ENCODE measurements at places on chromosomes 6 and 20.

DNA sequence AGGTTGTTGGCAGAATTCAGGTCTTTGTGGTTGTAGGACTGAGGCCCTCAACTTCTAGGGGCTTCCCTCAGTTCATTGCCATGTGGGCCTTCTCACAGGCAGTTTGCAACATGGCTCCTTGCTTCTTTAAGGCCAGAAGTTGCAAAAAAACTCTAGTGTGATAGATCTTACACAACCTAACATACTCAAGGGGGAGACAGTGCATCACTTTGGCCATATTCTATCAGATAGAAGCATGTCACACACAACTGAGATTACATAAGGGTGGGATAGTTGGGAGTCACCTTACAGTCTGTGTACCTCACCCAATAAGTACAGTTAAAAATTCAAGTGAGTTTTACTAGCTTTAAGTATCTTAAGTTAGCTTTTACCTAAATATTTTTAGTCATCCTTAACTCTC, 1.6 kb downstream of the SIRPD start:
- no peak for DNase-seq

DNA sequence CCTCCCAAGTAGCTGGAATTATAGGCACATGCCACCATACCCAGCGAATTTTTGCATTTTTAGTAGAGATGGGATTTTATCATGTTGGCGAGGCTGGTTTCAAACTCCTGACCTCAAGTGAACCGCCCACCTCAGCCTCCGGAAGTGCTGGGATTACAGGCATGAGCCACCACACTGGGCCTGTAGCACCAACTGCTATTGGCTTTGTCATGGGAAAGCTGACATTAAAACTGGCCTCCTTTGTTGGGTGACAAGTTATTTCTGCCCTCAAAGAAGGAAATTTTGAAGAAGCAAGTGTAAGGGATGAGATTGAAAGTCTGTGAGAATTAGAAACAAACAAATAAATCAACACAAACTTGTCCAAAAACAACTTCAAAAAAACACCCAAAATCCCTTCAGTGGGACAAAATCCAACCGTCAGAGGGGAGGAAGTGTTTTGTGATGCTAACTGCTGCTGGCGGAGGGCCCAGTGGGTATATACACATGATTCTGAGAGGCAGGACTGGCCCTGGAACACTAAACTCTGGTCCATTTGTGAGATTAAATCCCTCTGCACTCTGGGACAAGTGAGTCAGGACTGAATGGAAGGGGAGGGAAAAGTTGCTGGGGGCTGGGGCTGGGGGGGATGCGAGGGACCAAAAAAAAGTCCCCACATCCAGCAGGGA, 87.5 kb upstream of the NAA20 start:
- DNase-seq, result no peak

GRCh38 chr6:51467231-51467952, 620.0 kb downstream of the PKHD1 start:
- no peak for DNase-seq

GRCh38 chr6:92043777-92044176, 1375.6 kb downstream of the EPHA7 start:
- no peak for DNase-seq

GRCh38 chr6:148140772-148141557, 201.7 kb upstream of the SASH1 start:
- DNase-seq, result peak; percentile 13

DNA sequence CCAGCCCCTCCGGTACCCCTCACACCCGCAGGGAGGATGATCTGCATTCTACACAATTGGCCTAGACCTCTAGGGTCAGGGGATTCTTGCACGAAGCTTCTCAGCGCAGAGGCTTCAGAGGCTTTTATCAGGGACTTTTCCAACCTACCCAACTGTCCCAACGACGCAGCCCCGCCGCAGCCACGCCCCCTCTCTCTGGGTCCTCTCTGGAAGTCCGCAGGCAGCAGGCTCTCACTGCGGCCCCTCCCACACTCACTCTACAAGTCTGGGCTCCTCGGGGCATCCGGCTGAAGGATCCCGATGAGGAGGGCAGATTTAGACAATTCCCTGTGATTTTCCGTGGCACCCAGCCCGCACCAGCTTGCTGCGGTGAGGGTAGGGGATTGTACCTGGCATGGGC, 227.7 kb upstream of the RNF24 start:
- DNase-seq, result no peak

- no peak for DNase-seq
Measured at GRCh38 chr6:140353536-140353935, 979.1 kb upstream of the CITED2 start.

- DNase-seq, result no peak
Measured at GRCh38 chr6:115287467-115287866, 773.2 kb downstream of the FRK start.

DNA sequence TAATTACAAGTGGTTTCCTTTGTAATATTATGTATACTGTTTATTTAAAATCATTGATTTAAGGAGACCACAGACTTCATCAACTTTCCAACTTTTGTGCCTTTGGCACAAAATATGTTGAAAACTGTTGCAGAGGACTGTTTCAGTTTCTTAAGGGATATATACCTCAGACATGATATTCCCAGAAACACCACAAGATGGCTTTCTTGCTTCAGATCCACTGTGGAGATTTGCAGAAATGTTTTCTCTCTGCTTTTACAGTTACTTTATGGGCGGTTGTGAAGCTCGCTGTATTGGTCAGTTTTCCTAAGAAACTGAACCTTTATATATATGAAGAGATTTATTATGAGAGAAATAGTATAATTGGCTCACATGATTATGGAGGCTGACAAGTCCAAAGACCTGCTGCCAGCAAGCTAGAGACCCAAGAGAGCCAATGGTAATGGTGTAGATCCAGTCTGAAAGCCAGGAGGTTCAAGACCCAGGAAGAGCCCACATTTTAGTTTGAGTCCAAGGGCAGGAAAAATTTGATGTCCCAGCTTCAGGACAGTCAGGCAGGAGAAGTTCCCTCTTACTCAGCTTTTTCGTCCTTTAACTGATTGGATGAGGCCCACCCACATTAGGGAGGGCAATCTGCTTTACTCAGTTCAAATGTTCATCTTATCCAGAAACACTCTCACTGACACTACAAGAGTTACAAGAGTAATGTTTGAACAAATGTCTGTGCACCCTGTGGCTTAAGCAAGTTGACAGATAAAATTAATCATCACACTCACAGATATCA, 12.8 kb downstream of the ME1 start:
- peak; percentile 27 for DNase-seq

DNA sequence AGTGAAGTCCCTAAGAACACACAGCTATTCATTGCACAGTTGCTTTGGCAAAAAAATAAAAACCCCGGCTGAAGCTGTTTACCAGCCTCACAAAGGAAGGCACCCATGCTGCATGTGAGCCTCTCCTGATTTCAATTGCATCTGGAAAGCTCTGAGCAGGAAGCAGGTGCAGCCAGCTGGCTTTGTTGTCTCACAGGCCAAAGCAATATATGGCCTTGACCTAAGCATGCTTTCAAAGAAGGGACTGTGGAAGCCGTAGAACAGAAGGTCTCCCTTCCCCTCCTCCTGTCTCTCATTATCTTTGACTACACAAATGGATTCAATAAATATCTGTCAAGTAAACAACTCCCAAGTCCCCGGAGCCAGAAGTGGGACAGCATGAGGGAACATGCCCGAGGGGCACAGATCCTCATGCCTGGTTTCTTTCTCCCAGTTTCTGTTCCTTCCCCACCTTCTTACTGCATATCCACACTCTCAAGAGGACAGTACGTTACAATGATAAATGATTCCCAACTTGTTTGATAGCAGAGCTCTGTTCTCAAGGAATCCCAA, 57.2 kb upstream of the PCSK2 start:
- DNase-seq, result peak; percentile 25

GRCh38 chr20:4134861-4135379, 119.6 kb upstream of the RNF24 start:
- DNase-seq, result no peak

- no peak for DNase-seq
Measured at GRCh38 chr6:168284187-168284586, 35.4 kb downstream of the DACT2 start.

GRCh38 chr20:8082989-8083388, 49.1 kb upstream of the PLCB1 start:
- DNase-seq, result no peak

DNA sequence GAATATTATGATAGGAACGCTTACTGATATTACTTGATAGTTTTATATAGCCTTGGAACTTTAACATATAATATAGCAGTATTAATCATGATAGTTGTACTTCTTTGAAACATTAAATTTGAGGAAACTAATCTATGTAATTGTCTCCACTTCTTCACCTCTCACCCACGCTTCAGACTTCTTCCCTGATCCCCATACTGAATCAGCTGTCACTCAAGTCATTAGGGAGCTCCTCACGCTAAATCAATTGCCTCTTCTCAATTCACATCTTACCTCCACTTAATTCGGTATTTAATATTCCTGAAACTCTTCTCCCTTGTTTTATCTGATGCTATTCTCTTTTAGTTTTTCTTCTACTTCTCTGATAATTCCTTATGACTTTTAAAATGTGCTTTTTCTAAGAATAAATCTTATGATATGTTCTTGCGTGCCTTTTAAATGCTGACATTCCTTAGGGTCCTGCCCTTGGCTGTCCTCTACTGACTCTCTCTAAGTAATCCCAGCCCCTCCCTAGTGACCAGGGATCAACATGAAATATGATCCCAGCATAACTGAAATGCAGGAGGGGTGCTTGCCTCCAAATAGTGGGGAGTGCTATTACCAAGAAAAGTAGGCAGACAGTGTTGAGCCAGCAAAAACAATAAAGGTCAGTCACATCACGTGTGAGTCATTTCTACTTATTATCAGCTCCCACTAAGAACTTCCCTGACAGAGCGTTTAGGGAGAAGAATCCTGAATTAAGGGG, 9.9 kb downstream of the ANKRD66 start:
- DNase-seq, result no peak

- DNase-seq, result peak; percentile 63
Measured at GRCh38 chr20:4684837-4685413, 36.8 kb upstream of the PRND start.

DNA sequence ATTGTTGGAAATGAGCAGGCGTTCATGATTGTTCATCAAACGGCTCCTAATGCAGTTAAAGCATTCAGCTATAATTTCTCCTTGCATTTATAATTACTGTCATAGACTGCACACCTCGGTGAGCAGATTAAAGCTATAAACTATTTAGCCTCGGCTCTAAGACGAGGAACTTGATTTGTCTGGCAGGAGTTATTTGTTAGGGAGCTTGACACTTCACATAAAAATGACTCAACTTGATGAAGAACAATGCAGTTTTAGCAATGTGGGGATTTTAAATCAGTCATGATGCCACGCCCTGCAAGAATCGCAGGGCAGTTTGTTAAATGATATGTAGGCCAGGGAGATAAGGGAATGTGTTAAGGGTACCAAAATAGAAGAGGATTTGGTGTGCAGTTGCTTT, 290.2 kb downstream of the TSHZ2 start:
- DNase-seq, result no peak

GRCh38 chr6:56040889-56041301, 165.5 kb upstream of the BMP5 start:
- no peak for DNase-seq

DNA sequence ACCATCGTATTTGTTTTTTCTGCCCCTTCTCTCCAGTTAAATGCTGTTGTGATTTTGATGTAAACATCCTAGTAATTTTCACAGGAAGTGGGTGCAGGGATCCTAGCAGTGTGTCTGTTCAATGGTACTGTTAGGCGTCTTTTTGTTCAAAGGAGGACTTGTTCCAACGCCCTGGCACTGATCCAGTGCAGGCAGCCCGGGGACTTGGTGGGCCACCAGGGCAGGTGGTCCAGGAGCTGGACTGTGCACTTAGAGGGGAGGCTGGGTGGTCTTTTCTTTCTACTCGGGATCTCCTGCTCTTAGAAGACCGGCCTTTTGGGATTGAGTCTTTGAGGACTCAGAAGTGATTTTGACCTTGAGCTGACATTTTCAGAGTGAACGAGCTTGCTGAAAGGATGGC, 41.1 kb upstream of the NKX2-2 start:
- DNase-seq, result no peak

DNA sequence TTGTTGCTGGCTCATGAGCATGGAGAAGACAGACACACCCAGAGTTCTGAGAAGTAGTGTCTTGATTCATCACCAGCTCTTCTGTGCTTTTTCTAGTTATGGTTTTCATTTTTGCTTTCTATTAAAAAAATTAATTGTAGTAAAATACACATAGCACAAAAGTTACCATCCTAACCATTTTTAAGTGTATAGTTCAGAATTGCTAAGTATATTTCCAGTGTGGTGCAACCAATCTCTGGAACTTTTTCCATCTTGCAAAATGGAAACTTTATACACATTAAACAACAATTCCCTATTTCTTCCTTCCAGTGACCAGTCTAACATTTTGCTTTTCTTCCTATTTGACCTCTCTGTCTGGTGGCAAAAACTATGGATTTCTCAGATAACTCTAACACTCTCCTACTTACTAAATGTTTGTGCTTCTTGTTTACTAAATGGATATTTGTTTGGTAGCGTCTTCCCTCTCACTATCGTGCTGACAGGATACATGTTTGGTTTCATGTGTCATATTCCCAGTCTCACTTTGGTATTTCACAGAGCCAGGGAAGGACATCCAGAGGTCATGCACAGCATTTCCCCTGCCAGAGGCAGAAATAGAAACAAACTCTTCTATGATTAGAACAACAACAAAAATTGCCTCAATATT, 40.6 kb downstream of the TXLNB start:
- DNase-seq, result no peak

DNA sequence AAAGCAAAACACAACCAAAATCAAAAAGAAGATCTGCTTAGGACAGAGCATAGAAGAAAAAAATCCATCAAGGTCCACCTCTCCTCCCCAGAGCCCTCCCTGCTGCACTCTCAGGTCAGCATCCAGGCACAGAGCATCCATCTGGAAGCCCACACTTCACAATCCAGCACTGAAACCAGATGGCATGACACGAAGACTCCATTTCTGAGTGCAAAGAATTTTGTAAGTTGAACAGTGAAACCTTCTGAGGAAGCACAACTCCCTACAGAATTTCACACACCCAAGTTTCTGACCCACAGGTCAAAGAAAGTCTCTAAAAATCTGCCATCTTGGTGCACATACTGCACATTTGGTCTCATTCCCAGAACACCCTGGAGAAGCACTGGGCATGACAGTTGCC, 128.8 kb upstream of the STXBP5 start:
- DNase-seq, result no peak

DNA sequence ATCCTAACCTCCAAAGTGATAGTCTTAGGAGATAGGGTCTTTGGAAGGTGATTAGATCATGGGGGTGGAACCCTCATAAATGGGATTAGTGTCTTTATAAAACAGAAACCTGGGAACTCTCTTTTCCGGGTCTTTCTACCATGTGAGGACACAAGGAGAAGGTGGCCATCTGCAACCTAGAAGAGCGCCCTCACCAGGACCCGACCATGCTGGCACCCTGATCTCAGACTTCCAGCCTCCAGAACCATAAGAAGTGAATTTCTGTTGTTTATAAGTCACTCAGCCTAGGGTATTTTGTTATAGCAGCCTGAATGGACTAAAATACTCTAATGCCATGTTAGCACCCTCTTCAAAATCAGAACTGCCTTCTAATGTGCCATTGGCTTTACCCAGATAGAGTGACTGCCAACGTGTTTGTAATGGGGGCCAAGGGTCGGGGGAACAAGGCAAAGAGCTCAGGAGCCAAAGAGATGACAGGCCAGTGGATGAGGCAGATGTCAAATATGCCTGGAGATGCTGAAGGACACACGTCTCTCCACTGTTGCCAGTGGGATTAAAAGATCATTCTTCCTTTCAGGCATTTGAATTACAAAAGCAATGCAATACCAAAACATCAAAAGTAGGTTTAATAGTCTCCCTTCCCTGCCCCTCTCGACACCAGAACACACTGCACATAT, 21.0 kb downstream of the TUBB2B start:
- DNase-seq, result no peak

- DNase-seq, result no peak
Measured at GRCh38 chr6:150420926-150421325, 52.1 kb downstream of the IYD start.

Data from HepG2 (cell line).